ENCODE measurements at places on chromosomes 7 and 10.

GRCh38 chr7:1967512-1968396, 265.0 kb downstream of the MAD1L1 start:
- no peak for DNase-seq

DNA sequence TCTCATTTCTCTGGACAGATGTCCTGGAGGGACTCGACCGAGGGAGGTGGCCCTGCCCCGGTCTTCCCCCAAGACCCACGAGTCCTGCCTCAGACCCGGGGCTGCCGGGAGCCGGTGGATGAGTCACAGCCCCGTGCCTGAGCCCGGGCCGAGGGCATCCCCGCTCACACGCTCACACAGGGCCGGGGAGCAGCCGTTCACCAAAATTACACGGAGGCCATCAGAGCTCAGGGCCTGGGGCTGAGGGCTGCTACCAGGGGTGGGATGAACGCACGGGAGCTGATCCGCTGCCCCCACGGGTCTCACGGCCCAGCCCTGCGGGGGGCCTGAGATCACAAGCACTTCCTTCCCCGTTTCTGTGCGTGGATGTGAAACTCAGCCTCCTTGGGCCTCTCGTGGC, 17.5 kb downstream of the FAM20C start:
- DNase-seq: no peak

DNA sequence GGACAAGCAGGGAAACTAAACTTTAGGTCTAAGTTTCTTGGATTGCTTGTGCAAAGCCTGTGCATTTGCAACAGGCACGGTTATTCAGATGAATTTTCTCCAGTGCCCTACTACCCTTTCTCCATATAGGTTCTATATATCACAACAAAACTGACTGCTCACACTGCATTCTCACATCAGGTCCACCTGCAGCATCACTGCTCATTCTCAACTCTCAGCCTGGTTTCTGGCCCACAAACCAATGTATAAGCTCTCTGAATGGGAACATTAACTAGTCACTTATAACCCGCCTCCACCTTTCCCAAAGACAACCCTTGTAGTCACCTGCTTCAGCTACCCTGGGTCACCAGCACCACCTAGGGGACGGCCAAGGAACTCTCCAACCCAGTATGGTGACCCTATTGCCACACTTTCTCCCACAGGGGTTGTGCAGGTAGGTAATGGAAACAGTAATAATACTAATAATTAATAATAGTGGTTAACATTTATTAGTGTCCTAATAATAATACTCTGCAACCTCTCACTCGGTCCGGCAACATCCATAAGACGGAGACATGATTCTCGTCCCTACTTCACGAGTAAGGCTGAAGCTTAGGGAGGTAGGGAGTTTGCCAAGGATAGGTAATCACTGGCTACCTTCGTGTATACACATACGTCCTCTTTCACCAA, 97.3 kb downstream of the CLEC2L start:
- peak; percentile 69 for DNase-seq

DNA sequence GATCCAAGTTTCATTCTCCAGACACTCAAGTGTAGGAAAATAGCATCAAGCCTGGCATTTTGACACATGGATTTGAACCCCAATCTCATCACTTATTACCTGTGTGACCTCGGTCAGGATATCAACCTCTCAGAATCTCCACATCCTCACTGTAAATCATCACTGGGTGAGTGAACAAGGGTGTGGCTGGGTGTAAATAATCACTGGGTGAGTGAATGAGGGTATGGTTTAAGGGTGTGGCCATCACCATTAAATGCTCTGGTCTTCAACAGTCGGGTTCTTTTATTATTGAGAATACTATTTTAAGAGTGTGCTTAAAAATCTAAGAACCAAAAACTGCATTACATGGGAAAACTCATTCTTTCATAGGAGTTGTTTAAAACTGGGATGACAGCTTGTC, 200.1 kb downstream of the DOCK4 start:
- DNase-seq: no peak

GRCh38 chr7:135414850-135415439, 95.0 kb downstream of the CNOT4 start:
- peak; percentile 15 for DNase-seq

DNA sequence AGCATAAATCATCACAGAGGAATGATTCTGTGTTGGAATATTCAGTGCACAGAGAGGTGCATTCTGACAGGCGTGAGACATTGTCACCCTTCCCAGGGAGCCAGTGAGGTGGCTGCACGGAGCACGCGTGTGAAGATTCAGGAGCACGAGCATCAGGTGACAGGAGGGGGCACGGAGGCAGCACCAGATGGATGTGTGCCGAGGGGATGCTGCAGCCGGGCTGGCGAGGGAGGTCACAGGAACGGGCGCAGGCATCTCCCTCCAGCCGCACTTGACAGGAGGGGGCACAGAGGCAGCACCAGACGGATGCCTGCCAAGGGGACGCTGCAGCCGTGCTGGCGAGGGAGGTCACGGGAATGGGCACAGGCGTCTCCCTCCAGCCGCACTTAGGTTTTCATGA, 66.5 kb downstream of the DIP2C start:
- DNase-seq: no peak

GRCh38 chr7:33459340-33459751, 330.0 kb downstream of the BBS9 start:
- no peak for DNase-seq

- no peak for DNase-seq
Observed at GRCh38 chr10:58513188-58514110, 777 bp downstream of the BICC1 start.

DNA sequence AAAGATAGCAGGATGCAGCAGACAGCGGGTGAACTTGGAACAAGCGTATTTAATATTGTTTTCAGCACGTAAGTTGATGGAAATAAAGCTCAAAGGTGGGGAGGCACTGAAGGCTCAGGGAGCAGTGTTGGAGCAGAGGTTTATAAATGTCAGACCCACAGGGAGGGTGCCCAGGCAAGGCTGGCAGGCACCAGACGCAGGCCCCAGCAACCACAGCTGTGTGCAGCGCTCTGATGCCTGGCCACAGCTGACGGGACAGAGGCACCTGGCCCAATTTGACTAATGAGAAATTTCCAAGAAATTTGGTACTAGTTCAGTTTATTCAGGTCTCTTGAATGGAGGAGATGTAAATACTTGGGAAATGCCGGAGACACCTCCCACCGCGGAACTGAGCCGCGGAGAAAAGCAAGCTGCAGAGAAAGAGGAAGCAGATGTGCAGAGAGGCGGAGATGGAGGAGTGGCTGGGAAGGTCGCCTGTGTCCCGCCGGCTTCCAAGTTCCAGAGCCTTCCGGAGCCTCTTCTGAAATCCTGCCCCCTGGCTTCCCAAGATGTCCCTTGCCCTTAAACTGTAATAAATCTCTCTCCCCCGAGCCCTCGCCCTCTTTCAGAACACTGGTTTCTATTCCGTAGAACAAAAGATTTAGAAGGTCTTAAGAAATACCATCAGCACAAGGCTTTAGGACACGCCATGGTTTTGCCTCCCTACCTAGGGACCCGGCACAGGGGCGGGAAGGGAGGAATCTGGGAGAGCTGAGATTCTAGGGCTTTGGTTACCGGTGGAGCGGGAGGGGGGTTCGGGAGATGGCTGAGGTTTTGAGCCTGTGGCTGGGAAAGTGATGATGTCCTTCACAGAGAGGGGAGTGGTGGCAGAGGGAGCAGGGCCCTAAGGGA, 38.4 kb upstream of the PLXNA4 start:
- no peak for DNase-seq
